ENCODE measurements at places on chromosomes 11 and 22.

DNA sequence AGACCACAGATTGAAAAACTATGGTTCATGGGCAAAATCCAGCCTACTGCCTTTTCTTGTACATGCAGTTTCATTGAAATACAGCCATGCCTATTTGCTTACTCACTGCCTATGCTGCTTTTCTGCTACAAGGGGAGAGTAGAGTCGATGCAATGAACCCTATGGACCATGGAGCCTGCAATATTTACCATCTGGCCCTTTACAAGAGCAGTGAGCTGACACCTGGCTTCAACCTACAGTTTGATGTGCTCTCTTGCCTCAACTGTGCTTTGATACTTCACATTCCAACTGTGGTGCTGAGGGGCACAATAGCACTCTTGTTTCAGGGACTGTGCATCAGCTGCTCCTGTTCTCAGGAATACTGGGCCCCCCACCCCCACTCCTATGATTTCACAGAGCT, 239.5 kb upstream of the SORL1-AS1 start:
- DNase-seq = no peak

DNA sequence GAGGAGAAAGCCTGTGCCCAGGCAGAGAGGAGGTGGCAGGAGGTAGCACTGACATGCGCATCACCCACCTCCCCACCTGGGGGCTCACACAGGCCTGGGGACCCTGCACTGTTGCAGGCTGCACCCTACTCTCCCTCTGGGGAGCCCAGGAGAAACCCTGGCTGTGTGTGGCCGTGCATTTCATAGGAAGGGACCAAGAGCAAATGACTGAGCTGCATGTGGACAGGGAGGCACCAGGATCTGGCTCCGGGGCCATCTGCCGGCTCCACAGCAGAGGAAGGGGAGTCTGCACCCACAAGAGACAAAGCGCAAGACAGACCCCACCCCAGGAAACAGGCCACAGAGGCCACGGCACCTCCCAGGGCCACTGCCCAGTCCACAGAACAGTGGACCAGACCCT, 22.7 kb downstream of the BID start:
- no peak for DNase-seq

GRCh38 chr11:65043881-65044501, 3.0 kb downstream of the SAC3D1 start:
- no peak for DNase-seq

- no peak for DNase-seq
Measured at GRCh38 chr11:64571410-64572091, 19.5 kb upstream of the SLC22A12 start.

- no peak for DNase-seq
Measured at GRCh38 chr11:29183301-29183700, 833.5 kb downstream of the KCNA4 start.

DNA sequence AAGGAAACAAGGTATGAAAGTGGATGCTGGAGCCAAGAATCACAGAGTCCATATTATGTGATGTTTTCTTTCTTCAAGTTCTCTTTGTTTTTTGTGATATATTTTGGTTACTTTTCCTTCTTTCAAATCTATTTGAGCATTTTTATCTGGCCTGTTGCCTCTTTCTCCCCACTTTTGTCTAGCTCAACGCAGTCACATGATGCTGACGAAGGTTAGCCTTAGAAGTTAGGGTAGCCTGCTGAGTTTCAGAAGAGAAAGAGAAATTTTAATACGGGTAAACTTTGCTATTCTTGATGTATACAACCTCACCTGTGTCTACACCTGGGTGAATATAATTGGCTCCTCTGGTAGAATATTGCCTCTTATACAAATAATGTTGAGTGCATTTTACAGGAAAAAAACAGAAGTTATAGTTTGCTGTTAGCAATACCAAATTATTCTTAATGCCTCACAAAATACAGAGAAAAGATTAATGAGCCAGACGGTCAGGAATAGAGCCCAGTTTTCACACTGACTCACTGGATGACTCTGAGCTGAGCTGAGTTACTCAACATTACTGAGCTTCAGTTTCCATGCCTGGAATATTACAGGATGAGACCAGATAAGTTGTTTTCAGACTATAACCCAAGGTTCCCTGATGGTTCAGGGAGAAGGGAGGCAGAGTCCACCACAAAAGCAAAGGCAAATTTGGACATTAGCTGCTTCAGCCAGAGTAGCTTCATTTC, 161.6 kb upstream of the BDNF start:
- DNase-seq = no peak

DNA sequence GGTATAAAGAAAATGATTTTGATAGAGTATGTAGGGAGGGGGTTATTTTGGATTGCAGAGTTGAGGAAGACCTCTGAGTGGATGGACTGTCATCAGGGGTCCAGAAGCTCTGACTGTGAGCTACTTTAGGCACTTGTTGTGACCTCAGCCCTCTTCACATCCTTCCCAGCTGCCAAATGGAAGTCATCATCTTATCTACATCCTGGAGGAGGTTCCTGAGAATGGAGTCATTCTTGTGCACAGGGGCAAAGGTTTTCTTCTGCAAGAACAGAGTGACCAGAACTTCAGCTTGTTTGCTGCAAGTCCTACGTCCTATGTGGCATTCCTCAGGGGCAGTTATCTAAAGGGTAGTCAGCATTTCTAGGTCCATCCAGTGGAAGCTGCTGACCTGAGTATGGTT, 393.8 kb downstream of the AASDHPPT start:
- DNase-seq = no peak

GRCh38 chr11:76064192-76064591, 142.1 kb downstream of the WNT11 start:
- no peak for DNase-seq

GRCh38 chr11:7595016-7595866, 78.1 kb downstream of the CYB5R2 start:
- DNase-seq = no peak

DNA sequence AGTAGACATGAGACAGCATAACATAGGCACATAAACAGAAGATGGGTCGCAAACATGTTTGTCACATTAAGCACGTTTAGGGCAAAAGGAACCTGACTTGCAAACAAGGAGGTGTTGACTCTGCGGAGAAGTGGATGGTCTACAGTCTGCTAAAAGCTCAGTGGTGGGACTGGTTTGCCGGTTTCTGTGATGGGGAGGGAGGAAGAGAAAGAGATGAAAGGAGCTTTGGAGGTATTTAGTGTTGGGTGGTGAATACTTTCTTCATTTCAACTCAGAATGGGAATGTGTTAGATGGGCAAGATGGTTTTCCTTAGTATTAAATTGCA, 191.4 kb upstream of the SORL1-AS1 start:
- DNase-seq = no peak

DNA sequence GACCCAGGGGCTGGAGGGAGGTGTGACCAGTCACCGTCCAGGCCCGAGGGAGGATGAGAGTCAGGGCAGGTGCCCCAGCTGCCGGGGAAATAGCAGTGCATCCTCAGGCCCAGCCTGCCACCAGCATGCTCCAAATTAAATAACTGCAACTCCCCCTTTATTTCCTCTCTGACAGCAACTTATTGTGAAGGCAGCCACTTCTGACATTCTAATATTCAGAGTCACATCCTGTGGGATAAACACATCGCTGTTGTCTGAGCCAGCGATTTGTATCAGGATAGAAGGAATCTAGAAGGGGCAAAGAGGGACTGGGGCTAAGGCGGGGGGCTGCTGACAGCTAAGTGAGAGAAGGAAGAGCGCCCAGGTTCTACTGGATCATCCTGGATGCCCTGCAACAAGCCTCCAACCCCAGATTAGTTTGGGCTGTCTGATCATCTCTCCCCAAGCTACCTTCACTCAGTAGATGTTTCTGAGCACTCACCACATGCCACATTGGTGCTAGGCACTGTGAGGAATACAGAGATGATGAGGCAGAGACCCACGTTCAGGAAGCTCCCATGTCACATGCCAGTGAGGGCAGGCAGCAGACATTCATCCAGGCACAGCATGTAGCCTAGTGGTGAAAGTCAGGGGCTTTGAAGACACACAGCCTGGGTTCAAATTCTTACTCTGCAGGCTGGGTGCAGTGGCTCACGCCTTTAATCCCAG, 214.1 kb downstream of the BUD13 start:
- no peak for DNase-seq

DNA sequence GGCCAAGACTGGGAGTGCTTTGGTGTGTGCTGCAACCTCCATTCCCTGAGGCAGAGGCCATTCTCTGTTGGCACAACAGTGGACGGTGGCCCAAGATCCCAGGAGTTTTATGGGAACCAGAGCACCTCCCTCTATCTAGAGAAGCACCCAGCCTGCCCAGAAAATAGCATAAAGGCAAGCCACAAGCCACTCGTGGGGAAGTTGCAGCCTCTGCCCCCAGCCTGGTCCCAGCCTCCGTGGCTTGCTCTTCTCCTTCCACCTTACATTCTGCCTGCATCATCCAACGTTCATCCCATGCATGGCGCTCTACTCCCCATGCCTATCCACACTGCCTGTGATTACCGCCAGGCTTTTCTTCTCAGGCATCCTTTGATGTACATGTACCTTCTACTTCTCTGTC, 15.8 kb downstream of the IL17RA start:
- no peak for DNase-seq

GRCh38 chr11:6813656-6814055, 14.2 kb upstream of the OR6A2 start:
- no peak for DNase-seq

- DNase-seq = no peak
Measured at GRCh38 chr11:71221201-71221600, 31.2 kb downstream of the SHANK2 start.

GRCh38 chr11:15896026-15896425, 460.3 kb downstream of the SOX6 start:
- no peak for DNase-seq

DNA sequence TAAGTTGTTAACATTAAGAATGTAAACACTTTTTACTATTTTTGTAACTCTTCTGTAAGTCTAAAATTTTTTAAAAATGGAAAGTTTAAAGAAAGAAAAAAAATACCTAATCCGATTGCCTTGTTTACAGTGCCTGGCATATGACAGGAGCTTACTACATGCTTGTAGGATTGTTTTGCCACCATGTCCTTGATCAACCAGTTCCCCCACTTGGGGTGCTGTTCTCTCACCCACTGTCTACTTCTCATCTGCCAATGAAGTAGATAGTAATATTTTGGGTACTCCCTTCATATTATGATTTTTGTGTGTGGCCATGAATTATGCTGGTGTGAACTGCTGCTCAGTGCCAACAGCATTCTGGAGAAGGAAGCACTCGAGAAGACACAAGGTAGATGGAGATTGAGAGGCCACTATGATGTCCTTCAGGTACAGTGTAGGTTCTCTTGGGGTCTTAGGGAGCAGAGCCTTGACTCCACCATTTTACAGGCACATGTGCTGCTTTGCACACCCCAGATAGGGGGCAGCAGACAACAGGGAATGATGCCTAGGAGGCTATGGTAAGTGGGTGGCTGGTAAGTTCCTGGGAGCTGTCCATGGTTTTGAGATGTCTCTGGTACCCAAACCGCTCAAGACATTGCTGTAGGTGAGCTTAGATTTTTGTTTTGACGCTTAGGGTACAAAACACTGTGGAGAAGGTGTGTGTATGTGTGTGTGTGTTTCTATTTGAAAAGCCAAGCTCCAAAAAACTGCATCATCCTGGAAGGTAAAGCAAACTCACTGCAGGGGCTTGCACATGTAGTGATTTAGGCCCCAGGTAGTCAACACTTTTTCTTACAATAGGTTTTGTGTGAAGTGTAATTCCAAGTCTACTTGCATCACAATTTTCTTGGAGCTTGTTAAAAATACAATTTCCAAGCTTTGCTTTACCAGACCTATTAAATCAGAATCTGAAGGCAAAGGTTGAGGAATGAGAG, 494.5 kb upstream of the LARGE1 start:
- DNase-seq = no peak

DNA sequence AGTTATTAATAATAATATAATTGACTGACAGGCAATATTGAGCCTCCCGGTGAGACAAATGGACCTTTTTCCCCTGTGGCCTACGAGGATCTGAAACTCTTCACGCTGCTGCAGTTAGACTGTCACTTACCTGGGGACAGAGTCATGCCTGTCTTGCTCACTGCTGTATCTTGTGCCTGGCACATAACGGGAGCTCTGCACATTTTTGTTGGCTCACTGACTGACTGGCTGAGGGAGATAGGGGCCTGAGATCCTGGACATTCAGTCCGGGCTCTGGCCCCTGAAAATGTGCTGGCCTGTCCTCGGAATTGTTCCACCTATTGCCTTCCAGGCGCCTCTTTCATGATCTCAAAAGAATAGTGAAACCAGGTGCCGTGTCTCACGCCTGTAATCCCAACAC, 743 bp upstream of the CD3D start:
- no peak for DNase-seq

- no peak for DNase-seq
Measured at GRCh38 chr22:26313291-26313690, 115.8 kb upstream of the ASPHD2 start.

DNA sequence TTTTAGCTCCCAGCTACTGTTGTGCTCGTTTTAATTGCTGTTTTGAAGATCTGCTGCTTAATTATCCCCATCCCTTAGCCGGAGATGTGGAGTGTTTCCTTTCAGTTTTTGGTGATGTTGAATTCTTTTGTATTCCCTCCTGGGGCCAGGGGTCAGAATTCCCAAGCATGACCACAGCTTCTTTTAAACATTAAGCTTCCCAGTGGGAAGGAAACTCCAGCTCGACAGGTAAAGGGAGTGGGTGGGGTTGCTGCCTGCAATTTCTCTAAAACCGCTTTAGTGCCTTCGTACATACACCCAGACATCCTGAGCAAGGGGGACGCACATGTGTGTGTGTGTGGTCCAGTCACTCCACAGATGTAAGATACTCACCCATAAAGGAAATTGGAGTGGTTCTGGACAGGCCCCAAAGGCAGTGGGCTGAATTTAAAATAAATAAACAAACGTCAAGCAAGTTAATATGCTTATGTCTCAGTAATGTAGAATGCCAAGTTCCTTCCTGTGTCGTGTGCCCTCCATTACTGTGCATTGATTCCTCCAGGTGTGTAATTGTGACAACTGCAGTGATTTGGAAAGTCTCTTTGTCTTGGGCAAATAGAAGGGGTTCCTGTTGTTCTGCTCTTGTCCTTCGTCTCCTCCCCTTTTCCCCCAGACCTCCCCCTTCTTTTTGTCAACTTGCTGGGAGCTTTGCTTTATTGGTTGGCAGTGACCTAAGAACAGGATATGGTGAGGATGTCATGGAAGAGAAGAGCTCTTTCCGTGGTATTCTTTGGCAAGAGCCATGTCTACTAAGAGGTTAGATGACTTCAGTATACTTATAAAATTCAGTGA, 19.2 kb upstream of the ADSL start:
- DNase-seq = no peak

GRCh38 chr11:37026326-37026725, 428.3 kb upstream of the RAG2 start:
- DNase-seq = no peak
